SW480 (cell line): ENCODE measurements at places on chromosomes 1 and 21.

DNA sequence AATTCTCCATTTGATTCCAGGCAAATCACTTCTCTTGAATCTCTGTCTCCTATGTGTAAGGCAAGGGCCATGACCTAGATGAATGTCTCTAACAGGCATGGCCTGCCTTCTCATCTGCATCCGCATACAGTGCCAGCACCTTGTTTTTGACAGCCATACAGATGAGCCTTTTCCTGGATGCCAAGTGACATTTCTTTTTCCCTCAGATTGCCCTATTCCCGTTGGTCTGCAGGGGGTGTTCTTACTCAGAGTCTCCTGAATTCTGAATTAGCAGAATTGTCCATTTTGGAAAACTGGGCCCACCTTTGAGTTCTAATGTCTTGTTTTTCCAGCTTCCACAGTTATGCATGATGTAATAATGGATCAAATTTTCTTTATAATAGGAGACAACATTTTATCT is 88.0 kb upstream of the ADAR start:
- DNase-seq = no peak

DNA sequence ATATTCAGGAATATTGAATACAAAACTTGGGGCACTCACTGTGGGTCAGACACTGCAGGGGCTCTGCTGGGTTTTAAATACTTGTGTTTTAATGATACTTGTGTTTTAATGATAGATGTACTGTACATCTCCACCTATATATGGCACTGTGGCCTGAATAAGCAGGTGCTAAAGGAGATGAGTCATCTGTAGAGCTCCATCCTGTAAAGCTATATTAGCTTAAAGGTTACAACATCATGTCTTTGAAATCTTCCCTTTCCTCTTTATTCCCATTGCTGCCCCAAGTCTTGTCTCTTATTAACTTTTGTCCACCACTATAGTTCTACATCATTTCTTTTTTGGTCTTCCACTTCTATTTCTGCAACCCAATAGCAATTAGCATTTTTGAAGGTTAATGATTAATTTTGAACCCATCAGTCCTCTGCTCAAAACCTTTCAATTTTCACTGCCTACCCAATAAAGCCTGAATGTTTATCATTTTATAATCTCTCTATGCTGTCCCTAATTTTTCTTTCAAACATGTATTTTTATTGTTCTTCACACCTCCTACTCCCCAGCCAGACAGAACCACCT is 113.3 kb upstream of the PTGFR start:
- peak; percentile 8 for DNase-seq

DNA sequence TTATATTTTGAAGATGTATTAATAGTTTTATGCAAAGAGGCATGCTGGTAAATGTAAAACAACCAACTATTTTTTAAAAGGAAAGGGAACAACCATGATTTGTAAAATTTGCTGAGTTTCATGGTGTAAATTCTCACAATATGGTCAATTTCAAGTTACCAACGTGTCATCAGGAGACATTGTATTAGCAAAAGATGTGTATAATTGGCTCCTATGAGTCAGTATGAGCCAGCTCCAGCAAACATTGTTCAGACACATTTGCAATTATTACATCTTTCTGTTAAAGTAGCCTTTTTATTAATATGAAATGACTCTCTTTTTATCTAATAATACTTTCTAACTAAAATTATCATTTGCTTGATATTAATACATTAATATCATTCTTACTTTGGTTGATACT is 15.3 kb downstream of the CFH start:
- no peak for DNase-seq

- no peak for DNase-seq
Observed at GRCh38 chr1:30320581-30320890, 402.8 kb downstream of the MATN1 start.

- DNase-seq = peak; percentile 8
Observed at GRCh38 chr1:200542162-200542561, 78.4 kb downstream of the KIF14 start.
